ENCODE measurements at places on chromosomes 12 and 14. TPM values are rescaled to one million over a fixed set of nuclear protein-coding genes. Genes with fewer than 3 reads are reported as not detected.

Gene MYO1H
- total RNA-seq, result not detected

Gene FSCB
- total RNA-seq, result not detected

DNA sequence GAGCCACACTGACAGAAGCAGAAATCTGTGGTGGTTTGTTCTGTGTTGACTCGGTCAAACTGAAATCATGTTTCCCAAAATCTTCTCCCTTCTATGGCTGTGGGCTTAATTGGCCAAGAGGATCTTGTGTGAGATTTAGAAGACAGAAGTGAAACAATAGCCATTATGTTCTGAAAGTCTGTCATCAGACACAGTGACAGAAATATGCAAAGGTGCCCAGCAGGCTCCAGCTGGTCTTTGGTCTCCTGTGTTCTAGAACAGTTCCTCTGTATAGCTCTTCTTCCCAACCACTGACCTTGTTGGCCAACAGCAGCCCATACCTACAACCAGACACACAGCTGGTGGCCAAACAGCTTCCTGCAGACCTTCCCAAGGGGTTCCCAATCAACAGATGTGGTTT is 25.0 kb upstream of the COCH start:
- DNase-seq, result no peak

GRCh38 chr14:102610968-102611811 is 18.7 kb downstream of the RCOR1 start:
- no peak for DNase-seq

DNA sequence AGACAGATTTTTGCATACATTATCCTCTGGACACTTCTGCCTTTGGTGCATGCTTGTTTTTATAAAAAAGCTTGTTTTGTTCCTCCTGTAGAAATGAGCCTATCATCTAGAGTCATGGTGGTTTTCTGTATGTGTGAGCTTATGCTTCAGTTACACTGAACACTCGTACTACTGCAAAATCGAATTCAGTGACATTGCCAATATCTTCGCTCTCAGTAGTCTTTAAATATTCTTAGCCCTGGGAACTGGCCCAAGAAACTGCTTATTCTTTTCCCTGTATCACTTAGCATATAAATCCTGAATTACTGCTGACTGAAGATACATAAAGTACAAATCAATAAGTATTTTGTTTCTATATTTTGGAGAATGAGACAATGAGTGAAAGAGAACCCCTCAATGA is 70.5 kb downstream of the RGS6 start:
- DNase-seq, result no peak

- DNase-seq, result no peak
These were observed 44.0 kb downstream of the RAD52 start for GRCh38 chr12:905261-906031.
